Cerebellum (tissue), 4 donors: ENCODE measurements at places on chromosomes 7 and 10. TPM values are rescaled to one million over a fixed set of nuclear protein-coding genes. Genes with fewer than 3 reads are reported as not detected.

GRCh38 chr10:120571266-120571665, 114.2 kb downstream of the PLPP4 start:
- DNase-seq, result no peak

GRCh38 chr7:3415861-3416312, 114.8 kb downstream of the SDK1 start:
- no peak for DNase-seq

GRCh38 chr7:112282476-112283188, 76.1 kb downstream of the ZNF277 start:
- no peak for DNase-seq

DNA sequence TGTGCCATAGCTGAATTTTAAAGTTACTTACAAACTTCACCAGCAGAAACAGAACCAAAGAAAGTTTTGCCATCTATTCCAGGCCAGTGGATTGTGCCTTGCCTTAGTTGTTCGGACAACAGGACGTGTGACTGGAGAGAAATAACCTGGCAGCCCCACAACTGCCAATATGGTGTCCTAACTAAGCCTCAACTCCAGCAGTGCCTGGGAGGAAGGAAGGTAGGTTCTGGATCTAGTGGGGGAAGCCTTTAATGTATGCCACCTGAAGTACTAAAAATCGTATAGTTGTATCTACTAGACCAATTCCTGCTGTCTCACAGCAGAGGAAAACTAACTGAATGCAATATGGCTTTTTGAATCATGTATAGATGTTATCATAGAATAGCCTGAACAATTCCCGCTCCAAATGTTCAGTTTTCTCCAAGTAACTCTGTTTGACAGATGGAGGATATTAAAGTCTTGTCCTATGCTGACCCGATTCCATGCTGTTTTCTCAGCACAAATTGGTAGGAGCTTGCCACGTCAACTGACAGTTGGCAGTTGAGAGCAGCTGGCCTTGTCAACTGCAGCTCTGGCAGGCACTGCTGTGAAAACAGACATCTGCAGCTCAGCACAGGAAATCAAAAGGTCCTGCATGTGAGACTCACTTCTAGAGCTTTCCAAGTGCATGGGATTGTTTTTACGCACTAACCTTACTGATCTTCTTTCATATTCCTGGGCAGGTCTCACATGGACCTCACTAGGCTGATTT, 84.5 kb upstream of the WNT16 start:
- peak; percentile 1 for DNase-seq

- no peak for DNase-seq
Measured at GRCh38 chr10:130360826-130361311, 224.7 kb downstream of the GLRX3 start.

- DNase-seq, result no peak
Measured at GRCh38 chr10:5448333-5449001, 36.1 kb downstream of the NET1 start.

GRCh38 chr10:110458266-110458920, 39.3 kb upstream of the DUSP5 start:
- no peak for DNase-seq

DNA sequence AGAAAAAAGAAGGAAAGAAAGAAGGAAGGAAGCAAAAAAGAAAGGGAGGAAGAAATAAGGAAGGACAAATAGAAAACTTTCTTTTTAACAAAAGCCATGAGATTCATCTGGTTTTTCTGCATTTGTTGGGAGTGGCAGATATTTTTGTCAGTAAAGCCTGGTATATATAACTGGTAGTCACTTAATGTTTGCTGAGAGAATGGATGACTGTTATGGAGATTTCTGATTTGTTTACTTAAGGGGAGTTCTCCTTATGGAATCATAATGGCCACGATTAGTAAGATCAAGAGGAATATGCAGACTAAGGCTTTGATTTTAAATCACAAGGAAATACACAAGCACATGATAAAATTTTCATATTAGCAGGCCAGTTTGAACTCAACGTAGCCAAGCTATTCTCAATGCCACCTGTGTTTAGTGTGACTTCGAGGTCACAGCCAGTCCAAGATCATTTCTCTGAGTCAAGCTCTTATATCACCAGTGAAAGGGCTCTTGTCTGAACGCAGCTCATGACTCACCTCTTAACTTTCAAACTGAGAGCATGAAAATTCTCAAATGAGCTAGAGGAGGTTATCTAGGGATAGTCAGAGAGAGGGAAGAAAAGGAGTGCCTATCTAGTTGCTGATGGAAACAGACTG, 445.1 kb upstream of the ZMIZ1 start:
- DNase-seq, result no peak

GRCh38 chr10:104447906-104448305, 94.3 kb downstream of the CFAP58 start:
- no peak for DNase-seq

DNA sequence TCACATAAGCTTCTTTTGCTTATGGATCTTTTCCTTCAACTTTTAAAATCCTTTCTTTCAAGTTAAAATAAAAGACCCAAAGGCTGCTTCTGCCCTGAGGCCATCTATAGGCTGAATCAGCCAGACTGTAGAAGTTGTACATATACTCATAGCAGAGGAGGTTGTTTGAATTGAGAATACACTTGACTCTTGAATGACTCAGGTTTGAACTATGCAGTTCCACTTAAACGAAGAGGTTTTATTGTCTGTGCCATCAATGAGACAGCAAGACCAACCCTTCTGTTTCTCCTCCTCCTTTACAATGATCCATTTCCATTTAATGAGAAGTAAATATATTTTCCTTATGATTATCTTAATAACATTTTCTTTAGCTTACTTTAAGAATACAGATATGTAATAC, 5.8 kb downstream of the ZNF365 start:
- no peak for DNase-seq

- DNase-seq, result no peak
Measured at GRCh38 chr7:124072603-124073309, 39.9 kb upstream of the TMEM229A start.

- no peak for DNase-seq
Measured at GRCh38 chr7:78254726-78255055, 456.1 kb downstream of the PHTF2 start.

DNA sequence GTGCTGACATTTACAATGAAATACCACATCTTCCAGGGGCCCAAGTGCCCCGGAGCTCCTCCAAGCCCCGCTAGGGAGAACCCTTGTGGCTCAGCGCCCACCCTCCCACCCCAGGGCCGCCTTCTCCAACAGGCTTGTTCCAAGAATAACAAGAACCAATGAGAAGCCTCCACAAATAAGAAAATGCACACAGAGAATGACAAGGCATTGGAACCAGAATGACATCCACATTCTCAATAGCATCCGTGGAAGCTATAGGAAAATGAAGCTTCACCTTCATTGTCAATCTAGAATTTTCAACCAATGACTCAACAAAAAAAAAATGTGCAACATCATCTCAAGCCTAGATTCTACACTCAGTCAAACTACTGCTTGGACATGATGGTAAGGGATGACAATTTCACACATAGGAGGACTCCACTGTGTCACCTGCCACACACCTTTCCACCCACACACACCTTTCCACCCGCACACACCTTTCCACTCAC, 50.4 kb upstream of the PPP2R2D start:
- DNase-seq, result no peak

- no peak for DNase-seq
Measured at GRCh38 chr7:130994378-130995115, 260.5 kb upstream of the KLF14 start.

- DNase-seq, result no peak
Measured at GRCh38 chr7:2974093-2974819, 69.4 kb downstream of the CARD11 start.

- no peak for DNase-seq
Measured at GRCh38 chr7:87933605-87933952, 472 bp upstream of the ADAM22 start.

DNA sequence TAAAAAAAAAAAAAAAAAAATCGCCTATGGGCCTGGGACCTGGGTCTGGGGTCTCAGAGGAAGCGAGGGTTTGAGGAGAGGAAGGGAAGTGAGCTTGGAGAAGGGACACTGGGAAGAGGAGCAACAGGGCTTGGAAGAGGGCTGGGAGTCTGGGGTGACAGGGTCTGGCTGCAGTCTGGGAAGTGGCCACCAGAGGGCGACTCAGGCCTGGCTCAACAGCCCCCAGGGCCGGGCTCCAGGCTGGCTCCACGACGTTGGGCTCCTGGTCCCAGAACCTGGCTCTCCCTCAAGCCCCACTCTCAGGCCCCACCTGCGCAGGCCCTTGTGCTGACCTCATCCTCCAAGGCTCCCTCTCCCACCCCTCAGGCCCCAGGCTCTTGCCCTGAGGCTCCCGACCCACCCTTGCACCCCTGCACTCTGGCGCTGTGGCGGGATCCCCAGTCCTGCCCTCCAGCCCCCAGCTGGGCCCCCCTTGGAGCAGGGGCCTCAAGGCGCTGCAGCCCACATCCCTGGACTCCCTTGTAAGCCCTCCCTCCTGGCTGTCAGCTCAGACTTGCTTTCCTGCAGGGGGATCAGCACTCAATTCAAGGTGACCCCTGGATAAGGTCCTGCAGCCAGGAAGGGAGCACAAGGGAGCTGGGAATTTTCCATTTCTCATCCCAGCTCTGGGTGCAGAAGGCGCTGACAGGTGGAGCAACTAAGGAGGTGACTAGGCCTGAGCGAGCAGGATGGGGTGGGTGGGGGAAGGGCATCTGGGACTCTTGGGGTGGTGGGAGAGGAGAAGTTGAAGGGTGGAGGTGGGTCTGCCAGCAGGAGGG, 5.4 kb upstream of the SPACDR start:
- DNase-seq, result peak; percentile 89

GRCh38 chr10:60149003-60149402, 240.7 kb downstream of the ANK3 start:
- no peak for DNase-seq

GRCh38 chr10:24404567-24404966, 195.6 kb downstream of the KIAA1217 start:
- DNase-seq, result no peak

Gene SLC18A3
- 3.4 TPM for total RNA-seq

Gene SKIDA1
- total RNA-seq, result 8.8 TPM

Gene EBF3
- 185 TPM for total RNA-seq

Gene GPER1
- 0.73 TPM for total RNA-seq

Gene NAT16
- total RNA-seq, result 2.1 TPM

Gene NRCAM
- 194 TPM for total RNA-seq

Gene CPA2
- not detected for total RNA-seq

Gene MOSPD3
- total RNA-seq, result 11.7 TPM

Gene PNLIP
- not detected for total RNA-seq

Gene EVX1
- total RNA-seq, result not detected
